Stimulated activated CD4-positive, alpha-beta T cell treated with anti-CD3 and anti-CD28 coated beads, Interleukin-4, amount 100 ng/mL, for 24 hours (primary cell): ENCODE measurements at places on chromosomes 6 and 20.

DNA sequence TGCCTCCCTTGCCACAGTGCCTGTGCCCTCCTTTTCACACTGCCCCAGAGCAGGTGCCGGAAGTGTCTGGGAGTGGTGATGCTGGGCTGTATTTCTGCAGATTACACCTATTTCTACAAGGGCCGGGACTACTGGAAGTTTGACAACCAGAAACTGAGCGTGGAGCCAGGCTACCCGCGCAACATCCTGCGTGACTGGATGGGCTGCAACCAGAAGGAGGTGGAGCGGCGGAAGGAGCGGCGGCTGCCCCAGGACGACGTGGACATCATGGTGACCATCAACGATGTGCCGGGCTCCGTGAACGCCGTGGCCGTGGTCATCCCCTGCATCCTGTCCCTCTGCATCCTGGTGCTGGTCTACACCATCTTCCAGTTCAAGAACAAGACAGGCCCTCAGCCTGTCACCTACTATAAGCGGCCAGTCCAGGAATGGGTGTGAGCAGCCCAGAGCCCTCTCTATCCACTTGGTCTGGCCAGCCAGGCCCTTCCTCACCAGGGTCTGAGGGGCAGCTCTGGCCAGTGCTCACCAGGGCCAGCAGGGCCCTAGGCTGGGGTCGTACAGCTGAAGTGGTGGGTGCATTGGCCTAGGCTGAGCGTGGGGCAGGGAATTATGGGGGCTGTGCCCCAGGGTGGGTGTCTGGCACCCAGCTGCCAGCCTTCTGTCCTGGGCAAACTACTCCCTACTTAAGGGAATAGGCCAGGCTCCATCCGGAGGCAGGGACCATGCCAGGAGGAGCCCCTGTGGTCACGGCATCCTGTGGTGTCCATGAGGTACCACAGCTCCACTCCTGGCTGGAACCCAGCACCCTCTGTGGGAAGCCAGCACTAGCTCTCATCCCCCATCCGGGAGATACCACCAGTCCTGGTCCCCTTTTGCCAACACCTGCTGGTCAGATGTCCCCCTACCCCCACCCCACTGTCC lies 3.5 kb downstream of the MMP24OS start:
- no peak for DNase-seq

- DNase-seq = no peak
These were observed 680.8 kb upstream of the NRSN1 start for GRCh38 chr6:23445157-23445710.

DNA sequence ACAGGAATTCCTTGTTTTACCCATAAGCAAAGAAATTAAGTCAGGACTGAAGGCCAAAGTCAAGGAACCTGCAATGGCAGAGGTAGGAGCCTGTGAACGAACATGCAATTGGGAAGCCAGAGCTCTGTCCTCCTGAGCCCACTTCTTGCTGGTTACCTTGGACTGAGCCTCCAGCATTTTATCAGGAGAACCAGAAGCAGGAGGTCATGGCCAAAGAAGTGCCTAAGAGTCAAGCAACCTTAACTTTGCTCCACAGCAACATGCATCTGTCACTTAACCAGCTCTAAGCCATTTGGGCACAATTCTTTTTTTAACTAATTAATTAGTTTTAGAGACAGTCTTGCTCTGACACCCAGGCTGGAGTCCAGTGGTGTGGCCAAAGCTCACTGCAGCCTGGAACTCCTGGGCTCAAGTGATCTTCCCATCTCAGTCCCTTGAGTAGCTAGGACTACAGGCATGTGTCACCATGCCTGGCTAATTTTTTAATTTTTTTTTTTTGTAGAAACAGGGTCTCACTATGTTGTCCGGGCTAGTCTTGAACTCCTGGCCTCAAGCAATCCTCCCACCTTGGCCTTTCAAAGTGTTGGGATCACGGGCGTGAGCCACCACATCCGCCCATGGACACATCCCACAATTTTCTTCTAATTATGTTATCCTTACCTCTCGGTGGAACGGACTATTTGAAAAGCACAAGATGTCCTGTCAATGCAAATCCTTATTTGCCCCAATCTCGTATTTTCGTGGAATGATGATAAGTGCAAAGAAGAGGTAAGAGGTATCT lies 334.2 kb downstream of the CD83 start:
- no peak for DNase-seq

DNA sequence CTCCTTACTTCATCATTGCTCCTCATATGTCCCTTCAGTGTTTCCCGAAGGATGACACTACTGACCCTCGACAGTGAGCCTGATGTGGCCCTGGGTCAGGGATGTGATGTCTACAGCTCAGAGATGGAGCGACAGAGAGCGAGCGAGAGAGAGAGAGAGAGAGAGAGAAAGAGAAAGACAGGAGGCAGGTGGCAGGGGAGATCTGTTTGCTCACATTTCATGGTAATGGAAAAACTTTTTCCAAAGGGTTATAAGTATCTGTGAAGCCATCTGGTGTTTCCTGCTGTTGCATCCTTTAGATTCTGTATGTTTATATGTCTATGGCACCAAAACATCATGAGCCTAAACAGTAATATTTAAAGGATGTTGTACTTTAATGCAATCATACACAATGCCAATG lies 77.2 kb downstream of the PPP1R3G start:
- DNase-seq = no peak

DNA sequence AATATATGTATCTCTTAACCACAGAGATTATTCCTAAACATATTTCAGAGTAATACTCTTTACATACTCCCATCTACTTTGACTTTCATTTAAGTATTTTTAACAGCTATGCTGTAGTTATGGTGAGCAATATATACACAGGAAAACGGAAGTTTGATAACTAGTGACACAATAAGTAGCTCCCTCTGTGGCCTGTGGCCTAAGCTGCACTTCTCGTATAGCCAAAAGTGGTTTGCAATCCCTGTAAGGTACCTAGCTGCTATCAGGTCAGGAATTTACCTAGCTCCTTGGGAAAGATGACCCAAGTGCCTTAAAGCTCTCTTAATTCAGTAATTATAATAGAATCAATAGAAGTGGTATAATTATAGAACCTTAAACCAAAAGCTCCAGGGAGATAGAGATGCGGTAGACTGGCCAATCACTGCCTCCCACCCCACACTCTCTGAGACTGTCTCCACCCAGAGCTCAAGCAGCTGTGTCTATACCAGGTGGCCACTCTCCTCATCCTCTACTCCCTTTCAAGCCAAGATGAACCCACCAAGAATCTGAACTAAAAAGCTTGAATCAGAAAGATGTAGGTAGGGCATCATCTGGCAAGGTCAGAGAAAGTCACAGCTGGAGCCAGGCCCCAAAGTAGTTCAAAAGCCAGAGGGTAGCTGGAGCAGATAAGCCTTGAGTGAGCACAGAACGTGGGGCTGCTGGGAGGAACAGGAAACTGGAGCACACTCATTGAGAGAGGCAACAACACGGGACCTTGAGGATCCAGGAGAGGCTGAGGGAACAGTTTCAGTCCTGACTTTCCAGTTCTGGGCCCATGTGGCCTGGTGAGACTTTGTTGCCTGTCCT lies 84.9 kb upstream of the ASF1A start:
- no peak for DNase-seq
